ENCODE measurements at places on chromosomes 1 and 21.
A peak's percentile ranks its signal among the peaks of the same experiment; 100 is the strongest.

DNA sequence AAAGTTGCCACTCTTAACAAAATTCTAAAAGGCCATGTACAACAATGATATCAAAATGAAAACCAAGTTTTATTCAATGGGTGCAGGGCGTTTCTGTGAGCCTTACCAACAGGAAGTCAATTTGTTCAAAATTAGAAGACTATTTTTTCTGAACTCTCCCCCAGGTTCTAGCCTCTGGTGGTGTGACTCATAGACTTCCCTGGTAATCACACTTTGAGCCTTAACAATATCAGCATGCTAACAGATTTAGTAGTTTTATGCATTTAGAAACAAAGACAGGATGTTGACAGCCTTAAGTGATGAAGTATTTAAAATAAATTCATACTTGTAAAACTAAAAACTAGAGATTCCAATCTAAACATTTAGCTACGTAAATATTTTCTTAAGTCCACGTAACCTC, 88.4 kb downstream of the LRRC8C start:
- no peak for DNase-seq

GRCh38 chr1:78089010-78089409, 43.2 kb downstream of the GIPC2 start:
- no peak for DNase-seq

- DNase-seq: peak; percentile 70
Observed at GRCh38 chr1:177181631-177182291, 11.0 kb downstream of the BRINP2 start.

DNA sequence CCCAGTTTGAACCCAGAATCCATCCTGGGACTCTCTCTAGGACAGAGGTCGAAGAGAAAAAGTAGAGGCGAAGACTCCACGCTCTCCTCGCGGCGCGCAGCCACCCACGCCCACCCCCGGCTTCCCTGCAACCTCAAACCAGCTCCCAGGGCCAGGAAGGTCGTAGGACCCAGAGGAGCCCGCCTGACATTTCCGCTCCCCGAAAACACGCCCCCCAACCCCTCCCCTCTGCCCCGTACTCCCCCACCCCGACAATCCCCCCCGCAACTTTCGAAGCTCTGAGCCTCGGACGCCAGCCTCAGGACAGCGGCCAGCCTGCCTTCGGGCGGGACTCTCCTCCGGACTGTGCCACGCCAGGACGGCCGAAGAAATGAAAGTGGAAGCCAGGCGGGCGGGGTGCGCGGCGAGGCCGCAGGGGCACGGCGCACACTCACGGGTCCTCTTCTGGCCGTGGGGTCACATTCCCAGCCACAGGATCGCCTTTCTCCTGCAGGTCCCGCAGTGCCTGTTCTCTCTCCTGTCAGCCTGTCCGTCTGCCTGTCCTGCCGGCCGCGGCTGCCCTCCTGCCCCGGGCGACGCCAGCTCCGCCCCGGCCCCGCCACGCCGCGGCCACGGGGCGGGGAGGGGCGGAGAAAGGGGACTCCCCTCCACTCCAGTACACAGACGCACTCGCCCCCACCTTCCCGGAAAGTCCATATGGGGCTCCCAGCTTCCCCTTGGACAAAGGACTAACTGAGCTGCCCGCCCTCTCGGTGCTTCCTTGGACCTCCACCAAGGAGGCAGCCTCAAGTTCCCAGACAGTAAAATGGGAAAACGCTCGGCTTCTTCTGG, at the start of gene MOB3C:
Gene MOB3C, minus strand, starts transcription at position 535 of the 831 bp plus-strand sequence. CDS start 3,490 bp downstream, outside the sequence.
- peak; percentile 76 for DNase-seq

GRCh38 chr1:225461533-225462428, 33.9 kb upstream of the LBR start:
- no peak for DNase-seq

- no peak for DNase-seq
Observed at GRCh38 chr1:165703648-165704047, 5.3 kb upstream of the ALDH9A1 start.

- DNase-seq: no peak
Observed at GRCh38 chr1:96597218-96597617, 124.4 kb upstream of the PTBP2 start.

- no peak for DNase-seq
Observed at GRCh38 chr1:52834798-52835197, 7.8 kb upstream of the ZYG11A start.

- DNase-seq: no peak
Observed at GRCh38 chr1:244160455-244161235, 109.6 kb downstream of the ZBTB18 start.

DNA sequence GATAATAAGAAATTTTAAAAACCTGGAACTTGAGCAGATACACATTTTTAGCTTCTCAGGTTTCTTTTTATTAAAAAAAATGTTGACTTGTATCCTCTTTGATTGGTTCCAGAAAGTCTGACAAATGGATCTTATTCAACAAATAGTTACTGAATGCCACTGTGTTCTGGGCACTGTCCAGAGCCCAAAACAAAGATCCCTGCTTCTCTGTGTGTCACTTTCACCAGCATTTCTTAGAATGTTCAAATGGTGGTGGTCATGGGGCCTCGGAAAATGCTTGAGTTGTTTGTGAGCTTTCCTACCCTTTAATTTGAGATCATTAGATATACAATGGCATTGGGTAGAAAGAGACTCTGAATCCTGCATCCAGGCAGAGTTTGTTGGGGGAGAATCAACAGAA, 19.9 kb downstream of the ACTN2 start:
- DNase-seq: no peak

DNA sequence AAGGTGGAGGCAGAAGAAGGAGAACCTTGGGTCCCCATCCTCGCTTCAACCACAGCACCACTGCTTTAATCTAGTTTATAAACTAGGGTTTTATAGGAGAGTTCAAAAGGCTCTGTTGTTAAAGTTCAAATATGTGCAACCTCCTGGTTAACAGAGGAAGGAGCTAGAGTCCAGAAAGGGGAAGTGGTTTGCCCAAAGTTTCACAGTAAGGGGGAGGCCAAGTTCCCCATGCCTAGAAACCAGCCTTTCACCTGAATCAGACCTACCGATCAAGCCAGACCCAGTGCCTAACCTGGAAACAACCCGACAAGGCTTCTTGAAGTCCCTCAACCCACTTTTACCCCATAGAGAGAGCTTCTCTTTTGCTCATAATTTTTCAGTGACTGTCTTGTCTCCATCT, 106.5 kb downstream of the PLPP3 start:
- DNase-seq: no peak

DNA sequence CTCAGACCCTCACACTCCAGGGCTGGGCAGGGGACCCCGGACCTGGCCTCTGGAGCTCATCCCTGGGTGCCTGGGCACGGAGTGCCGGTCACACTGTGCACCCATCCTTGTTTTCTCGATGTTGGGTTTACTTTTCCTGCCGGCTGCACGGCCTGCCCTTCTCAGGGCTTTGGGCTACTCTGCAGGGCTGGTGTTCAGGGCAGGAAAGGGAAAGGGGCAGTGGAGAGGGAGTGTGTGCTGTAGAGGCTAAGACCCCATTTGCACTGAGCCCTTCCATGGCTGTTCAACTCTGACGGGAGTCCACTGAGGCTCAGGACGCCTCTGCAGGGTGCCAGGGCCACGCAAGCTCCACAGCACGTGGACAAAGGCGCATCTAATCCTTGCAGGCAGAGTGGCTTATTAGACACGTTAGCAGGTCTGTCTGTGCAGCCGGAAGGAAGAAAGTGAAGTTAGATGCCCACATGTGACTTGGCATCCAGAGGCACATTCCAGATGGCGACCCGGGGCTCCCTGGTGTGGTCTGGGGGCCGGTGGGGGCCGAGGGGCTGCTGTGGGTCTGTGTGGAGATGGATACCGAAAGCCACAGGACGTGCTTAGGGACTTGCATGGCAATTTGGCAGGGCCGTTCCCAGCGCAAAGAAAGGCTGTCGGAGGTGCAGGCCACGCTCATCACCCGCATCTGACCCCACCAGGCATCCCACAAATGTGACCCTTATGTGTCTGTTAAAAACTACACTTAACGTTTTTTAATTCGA, 33.6 kb downstream of the COL18A1 start:
- DNase-seq: no peak

DNA sequence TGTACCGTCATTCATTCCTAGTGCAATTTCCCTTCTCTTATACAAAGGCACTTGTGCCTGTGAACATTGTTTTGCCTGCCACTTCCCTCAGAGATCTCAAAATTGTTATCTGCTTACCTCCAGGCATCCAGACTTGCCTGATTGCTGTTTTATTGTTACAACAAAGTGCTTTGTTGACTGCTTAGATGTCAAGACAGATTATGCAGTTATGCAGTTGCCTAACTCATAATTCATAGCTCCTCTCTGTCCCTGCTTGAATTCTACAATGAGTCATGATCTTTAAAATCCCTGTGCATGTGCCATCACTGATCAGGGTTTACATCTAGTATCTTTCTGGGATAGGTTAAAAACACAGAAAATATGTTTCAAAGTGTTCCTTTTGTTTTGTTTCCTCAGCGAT, 24.5 kb downstream of the CXADR start:
- DNase-seq: no peak

DNA sequence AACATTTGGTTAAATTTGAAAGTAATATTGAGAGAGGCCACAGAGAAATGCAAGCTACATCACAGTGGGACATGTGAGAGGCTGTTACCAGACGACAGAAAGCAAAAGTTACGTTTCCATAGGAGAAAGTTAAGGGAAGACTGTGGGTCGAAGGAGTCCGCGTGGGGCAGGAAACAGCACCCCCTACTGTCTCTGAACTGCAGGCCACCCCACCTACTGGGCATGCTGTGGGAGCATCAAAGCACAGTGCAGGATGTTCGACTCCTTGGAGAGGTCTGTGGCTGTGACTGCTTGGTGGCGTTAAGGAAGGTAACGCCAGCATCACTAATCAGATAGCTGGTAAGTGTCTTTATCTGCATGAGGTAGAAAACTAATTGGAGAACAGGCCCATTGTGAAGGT, 123.9 kb downstream of the PTBP2 start:
- no peak for DNase-seq

DNA sequence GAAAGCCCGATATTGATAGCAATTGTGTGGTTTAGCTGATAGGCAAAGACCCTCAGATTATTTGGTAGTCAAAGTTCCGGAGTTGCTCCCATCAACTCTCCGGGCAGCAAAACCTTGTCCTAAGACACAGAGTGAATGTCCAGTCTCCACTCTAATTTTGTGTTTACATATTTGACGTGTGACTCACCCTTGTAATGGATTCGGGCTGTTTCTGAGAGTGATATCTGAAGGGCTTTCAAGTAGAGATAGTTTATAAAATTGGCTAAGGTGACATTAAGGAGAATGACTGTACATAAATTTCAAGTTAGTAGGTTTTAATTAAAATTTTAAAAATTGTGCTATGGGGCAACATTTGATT, 154.2 kb downstream of the CNIH3 start:
- DNase-seq: no peak

DNA sequence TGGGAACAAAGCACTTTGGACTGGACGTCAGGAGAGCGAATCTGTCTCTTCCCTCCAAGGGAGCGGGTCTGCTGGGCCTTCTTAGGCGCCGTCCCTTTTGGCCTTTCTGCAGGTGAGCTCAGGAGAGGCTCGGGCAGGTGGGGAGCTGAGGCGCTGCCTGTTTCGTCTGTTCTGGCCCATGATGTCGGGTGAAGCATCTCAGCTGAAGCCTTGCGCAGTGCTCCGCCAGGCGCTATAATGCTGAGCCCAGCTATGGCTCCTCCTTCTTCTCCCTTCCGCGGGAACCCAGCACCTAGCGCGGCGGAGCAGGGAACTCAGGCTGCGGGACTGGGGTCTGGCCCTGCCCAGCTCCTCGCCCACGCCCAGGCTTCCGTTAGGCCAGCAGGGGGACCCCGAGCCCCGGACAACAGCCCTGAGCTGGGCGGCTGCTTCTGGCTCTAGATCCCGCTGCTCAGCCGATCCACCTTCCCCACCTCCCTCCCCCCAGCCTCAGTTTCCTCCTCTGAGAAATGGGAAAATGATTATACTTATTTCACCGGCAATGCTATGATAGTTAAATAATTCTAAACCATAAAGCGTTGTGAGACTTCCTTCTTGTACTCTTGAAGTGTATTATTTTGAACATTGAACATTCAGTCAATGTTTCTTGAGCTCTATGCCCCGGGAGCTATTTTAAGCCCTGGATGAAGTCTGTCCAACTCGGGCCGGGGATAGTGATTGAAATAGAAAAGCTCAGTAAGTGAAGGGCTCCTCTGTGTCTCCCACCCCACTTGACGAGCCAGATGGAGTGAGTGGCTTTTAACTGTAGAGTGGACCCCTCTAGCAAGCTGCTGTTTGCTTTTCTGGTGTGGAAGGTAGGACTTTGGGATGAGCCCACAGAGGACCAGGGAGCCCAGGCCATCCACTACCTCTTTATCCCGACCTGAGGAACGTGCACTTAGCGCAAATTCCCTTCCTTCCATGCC, 9.6 kb upstream of the ADORA1 start:
- DNase-seq: peak; percentile 82

DNA sequence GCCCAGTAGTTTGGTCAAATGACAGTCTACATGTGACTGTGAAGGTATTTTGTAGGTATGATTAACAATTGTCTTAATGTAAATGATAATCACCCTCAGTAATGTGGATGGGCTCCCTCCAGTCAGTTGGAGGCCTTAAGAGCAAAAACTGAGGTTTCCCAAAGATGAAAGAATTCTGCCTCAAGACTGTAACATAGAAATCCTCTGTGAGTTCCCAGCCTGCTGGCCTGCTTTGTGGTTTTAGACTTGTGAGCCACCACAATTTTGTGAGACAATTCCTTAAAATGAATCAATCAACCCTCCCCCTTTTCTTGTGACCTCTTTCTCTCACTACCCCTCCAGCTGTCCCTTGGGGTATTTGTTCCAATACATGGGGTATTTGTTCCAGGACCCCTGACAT, 226.4 kb upstream of the DPYD start:
- no peak for DNase-seq

- DNase-seq: no peak
Observed at GRCh38 chr1:68128157-68128556, 77.7 kb upstream of the DIRAS3 start.

GRCh38 chr1:226233806-226234205, 10.3 kb downstream of the MIXL1 start:
- no peak for DNase-seq

DNA sequence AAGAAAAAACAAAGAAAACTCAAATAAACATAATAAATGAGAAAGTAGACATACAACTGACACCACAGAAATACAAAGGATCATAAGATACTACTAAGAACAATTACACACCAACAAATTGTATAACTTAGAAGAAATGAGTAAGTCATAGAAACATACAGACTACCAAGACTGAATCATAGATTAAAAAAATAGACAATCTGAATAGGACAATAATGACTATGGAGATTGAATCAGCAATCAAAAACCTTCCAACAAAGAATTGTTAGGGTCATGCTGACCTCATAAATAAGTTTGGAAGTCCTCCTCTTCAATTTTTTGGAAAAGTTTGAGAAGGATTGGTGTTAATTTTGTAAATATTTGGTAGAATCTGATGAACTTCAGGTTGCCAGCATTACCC, 159.0 kb downstream of the PTBP2 start:
- DNase-seq: no peak

DNA sequence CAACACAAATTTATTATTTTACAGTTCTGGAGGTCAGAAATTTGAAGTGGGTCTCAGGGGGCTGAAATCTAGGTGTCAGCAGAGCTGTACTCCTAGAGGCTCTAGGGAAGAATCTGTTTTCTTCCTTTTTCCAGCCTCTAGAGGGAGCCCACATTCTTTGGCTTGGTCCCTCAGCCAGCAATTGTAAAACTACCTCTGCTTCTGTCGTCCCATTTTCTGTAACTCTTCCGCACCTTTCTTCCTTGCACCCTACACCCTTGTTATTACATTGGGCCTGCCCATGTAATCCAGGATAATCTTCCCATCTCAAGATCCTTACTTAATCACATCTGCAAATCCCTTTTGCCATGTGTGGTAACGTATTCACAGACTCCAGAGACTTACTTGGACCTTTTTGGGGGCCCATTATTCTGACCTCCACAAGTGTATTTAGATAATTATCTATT, 24.8 kb upstream of the THEM4 start:
- DNase-seq: peak; percentile 82

Measured in lung (tissue), 17 donors.